GM23338 (cell line): ENCODE measurements at places on chromosomes 3 and 15. TPM values are rescaled to one million over a fixed set of nuclear protein-coding genes. Genes with fewer than 3 reads are reported as not detected.

DNA sequence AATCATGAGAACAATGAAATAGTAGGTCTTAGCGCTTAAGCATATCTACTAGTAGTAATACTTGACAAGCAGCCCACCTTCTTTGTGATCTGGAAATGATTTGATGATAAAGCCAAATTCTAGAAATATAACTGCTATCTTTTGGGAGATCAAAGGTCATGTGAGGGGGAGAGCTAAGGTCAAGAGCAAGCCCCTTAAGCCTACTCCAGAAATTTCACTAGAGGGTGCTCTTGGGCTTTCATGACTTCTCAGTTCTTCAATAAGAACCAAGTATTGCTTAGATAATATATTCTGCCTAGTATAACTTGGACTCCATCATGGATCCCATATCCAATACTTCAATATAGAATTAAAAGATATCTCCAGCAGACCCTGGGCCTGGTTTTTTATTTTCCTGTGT is 319.6 kb downstream of the ZBTB20 start:
- peak; percentile 80 for DNase-seq

- no peak for DNase-seq
Observed at GRCh38 chr3:10557781-10558373, 52.5 kb upstream of the ATP2B2 start.

- DNase-seq: no peak
Observed at GRCh38 chr3:171011109-171011872, 15.2 kb downstream of the SLC2A2 start.

DNA sequence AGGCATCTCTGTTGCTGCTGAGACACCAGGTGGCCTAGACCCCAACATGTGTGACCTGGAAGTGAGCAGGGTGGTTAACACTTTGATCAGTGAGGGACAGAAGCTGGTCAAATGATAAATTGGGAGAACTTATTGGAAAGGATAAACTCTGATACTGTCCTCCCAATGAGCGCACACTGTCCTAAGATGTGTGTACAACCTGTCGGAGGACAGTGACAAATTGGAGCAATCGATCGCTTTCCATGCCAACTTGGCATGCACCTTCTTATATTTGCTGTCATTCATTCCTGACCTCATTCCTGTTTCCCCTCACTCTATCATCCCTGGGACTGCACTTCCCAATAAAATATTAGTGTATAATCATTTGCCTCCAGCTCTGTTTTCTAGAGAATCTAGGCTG is 198.7 kb upstream of the PROK2 start:
- no peak for DNase-seq

- DNase-seq: no peak
Observed at GRCh38 chr3:149586871-149587270, 71.0 kb downstream of the WWTR1 start.

DNA sequence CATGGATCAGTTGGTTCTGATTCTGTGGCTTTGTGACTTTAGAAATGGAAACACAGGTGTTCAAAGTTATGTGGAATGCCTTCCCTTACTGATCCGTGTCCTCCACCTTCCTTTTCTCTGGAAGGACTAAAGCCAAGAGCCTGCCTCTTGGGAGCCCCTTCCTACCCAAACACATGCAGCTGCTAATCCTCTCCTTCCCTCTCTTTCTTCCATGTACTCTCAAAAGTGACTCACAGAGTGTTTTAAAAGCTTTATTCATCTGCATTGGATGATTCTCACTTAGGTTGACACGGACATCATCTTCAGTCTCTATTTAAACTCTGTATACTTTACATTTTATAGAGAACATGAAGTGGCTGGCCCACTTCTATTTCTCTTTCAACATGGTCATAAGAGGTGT is 856.5 kb upstream of the ARPP21 start:
- DNase-seq: no peak

Gene EXOSC7
- 84.8 and 99.4 TPM in 2 replicates for total RNA-seq

Gene GOLGA6A
- 2.1 and 7.5 TPM in 2 replicates for total RNA-seq

Gene IMP3
- total RNA-seq: 315 and 319 TPM in 2 replicates
